ENCODE measurements at places on chromosomes 2 and 18.
A peak's percentile ranks its signal among the peaks of the same experiment; 100 is the strongest.

DNA sequence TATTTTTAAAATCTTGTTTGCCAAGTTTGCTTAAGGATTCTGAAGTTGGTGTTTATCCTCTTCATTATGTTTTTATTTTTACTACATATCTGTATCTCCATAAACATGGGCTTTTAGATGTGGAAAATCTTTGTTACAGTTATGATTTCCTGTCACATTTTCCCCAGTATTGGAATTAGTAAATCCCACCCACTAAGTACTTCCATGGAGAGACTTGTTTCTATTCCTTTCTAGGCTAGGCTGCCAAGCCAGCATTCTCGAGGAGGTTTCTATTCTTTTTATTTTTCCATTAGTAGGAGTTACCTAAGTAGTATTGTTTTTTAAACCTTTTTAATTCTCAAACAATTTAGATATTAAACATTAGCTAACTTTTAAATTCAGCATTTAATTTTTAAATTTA, 22.1 kb downstream of the PKP4 start:
- DNase-seq: no peak

DNA sequence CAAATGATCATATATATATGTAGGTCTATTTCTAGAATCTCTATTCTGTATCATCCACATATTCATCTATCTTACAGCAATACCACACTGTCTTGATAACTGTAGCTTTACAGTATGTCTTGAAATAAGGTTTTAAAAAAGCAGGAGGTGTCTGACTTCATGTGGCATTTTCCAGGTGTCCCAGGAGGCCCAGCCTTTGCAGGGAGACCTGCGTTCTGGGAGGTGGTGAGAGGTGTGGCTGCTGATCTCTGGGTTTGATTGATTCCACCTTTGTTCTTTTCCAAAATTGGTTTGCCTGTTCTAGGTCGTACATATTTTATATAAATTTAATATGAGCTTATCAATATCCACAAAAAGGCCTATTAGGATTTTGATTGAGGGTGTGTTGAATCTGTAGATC, 26.6 kb downstream of the DPYSL5 start:
- DNase-seq: no peak

- DNase-seq: peak; percentile 3
Measured at GRCh38 chr2:172972005-172972619, 103.5 kb upstream of the MAP3K20 start.

- no peak for DNase-seq
Measured at GRCh38 chr18:31269566-31269965, 48.4 kb upstream of the DSG1 start.

DNA sequence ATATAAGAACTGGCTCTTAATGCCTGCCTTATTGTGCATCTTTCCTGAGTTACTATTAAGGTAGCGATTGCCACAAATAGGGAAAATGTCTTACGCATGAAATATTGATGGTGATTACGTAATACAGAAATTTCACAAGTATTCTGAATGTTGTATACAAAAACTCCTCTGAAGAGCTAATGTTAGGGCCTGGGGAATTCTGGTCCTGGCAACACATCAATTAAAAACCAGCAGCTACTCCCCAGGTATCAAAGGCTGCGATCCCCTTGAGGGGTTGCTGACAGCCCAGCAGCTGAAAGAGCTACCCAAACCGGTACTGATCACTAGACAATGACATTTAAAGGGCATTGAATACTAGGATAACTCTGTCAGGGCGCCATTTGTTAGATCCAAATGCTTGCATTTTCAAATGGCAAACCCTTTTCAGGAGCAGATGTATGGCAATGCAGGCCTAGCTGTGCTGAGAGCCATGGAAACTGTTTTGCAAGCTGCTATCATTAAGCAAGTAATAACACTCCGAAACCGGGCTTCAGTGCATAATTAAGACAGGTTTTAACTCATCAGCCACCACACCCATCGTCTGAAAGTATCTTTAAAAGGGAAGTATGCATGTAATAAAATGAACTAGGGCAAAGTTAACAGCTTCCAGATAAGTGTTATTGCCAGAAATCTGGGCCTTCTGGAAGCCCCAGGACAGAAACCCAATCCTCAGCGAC, 78.4 kb downstream of the CLHC1 start:
- no peak for DNase-seq

- peak; percentile 16 for DNase-seq
Measured at GRCh38 chr2:195318440-195319111, 338.4 kb upstream of the SLC39A10 start.

- no peak for DNase-seq
Measured at GRCh38 chr2:232966122-232966521, 46.9 kb downstream of the NGEF start.

DNA sequence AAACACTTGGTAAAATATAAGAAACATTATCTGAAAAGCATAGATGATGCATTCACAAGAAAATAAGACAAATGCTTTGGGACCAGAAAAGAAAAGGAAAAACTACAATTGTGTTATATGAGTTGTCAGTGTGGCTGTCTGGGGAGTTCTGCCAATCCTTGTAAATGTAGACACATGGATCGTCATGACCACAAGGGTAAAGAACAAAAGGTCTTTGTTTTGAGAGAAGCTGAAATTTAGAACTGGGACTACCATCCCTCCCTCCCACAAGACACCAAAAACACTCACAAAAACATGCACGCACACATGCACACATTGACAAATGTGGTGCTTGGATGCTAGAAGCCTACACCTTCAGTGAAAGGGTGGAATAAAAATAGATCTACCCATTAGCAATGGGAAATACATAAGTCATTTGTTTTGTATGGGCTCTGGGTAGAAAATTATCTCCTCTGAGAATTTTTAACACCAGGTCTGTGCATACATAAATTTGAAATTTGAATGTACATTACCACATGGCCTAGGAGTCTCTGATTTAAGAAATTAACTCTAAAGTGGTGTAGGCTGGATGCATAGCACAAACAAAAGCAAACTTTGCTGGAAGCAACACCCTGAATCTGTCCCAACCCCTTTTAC, 266.2 kb upstream of the SLC39A10 start:
- no peak for DNase-seq

DNA sequence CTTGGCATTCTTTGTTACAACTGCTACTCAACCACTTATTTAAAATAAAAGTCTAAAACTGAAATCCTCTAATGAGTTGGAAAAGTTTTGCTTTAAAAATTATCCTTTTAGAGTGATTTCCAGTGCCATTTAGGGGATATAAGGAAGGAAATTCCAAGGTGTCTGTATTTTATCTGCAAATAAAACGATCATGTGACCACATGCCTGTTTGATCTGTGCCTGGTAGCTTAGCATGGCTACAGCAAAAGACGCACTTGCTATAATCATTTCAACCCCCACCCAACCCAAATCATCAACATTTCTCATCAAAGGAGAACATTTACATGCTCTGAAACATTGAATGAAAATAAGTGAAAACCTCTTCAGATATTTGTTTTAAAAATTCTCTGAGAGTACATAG, 615.1 kb downstream of the IRS1 start:
- DNase-seq: no peak

GRCh38 chr18:55489034-55489986, 98.7 kb downstream of the TCF4 start:
- no peak for DNase-seq

DNA sequence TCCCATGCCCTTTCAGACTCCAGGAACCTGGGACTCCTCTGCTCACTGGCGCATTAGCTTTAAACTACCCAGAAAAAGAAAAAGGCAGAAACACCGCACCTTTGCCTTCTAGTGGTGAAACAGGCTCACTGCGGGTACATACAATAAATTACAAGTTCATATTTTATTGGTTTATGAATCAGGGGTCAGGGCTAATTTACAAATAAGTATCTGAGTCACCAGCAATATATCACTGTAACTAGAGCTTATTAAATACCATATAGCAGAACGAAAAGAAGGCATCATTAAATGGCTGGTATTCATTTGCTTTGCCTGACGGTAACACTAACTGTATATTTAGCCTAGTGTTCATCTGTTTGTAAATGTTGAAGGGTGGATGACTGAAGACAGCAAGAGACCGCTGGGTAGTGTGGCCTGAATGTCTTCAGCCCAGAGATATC, 26.9 kb upstream of the DTNB start:
- no peak for DNase-seq

All from activated naive CD4-positive, alpha-beta T cell (primary cell).